Right renal cortex interstitium (tissue), 3 donors: ENCODE measurements at places on chromosomes 3 and 15. TPM values are rescaled to one million over a fixed set of nuclear protein-coding genes. Genes with fewer than 3 reads are reported as not detected.

DNA sequence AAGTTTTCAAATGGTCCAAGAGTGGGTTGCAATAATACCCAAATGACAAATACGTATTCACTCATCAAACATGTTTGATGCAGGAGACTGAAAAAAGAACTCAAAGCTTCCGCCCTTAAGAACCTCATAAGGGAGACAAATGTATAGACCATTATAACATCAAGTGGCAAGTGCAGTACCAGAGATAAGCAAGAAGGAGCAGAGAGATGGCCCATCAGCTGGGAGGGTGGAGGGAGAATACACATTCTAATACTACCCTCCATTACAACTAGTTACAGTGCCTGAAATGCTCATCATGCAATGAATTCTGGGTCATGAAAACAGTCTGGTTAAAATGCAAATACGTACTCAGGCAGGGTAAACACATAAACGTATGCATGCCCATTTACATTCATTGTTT, 304.0 kb downstream of the SHQ1 start:
- no peak for DNase-seq

GRCh38 chr15:70533931-70534742, 229.2 kb downstream of the UACA start:
- no peak for DNase-seq

DNA sequence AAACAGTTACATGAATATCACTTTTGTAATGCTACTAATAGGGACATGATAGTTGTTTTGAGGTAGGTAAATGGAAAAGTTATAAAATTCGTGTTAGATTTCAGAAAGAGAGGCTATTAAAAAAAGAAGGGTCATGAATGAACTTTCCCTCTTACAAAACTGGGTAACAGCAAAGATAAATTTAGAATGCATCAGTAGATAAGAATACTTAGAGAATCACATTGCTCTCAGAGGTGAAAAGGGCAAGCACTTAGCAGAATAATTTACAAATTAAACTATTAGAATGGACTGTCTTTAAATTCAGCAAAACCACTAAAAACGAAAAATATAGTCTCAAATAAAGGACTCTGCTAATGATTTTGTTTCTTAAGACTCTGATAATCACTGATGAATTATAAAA, 167.2 kb downstream of the PLD1 start:
- no peak for DNase-seq

DNA sequence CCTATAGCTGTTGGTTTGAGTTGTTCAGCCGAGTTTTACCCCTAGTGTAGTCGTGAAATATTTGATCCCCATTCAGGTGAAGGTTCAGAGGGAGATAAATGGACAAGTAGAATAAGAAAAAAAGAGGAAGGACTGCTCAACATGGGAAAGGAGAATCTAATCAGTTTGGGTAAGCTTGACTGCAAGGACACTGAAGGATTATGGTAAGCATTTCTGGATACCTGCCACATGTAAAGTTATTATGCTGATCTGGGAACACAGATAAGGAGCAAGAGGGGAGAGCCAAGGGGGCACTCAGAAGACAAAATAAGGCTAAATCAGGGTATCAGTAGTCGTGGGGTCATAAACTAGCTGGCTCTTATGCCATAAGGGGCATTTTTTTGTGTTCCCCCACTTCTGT, 49.9 kb downstream of the TFG start:
- no peak for DNase-seq

DNA sequence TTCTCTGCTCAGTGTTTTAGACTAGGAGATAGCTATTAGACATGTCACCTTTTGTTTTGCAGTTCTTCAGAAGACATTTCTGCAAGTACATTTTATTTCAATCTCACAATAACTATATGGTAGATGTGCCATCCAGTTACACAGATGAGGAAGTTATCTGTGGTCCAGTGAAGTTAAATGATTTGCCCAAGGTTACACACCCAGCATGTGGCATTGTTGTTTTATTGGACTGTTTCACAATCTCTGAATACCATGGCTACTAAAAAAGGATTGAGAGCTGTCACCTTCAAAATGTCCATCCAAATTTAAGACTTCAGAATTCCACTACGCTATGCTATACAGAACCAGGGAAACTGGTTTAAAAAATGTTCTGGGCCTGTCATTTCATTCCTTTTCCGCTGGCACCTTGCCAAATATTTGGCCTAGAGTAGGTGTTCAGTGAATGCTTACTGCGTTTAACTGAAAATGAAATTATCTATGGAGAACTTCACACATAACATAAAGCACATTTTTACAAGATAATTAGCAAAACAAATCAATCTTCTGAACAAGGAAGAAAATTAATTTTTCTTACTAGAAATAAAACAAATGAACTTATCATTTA, 20.2 kb downstream of the TM6SF1 start:
- no peak for DNase-seq

DNA sequence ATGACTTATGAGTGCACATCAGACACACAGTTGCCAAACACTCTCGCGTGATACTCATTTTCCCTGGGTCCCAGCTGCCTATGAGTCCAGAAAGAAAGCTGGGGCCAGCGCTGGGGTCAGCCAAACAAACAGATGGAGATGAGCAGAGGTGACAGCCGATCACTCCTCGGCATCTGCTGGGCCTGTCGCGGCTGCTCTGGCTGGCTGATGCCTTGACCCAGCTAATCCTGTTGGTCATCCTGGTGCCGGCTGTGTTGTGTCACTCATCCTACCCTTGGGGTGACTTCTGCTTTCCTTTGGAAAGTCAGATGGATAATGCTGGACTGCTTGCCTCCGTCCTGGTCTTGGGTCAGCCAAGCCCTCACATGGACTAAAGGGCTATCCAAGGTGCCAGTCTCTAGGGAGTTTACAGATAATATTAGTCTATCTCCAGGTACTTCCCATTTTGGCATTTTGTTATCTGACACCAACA, 105.3 kb upstream of the PDZRN3 start:
- no peak for DNase-seq

GRCh38 chr3:143326983-143327778, 207.6 kb downstream of the CHST2 start:
- DNase-seq = no peak

PEX5L gene
- 0.50 TPM for polyA plus RNA-seq

LHFPL4 gene
- polyA plus RNA-seq = not detected
